Left kidney (tissue), 8 donors: ENCODE measurements at places on chromosomes 5 and 9. TPM values are rescaled to one million over a fixed set of nuclear protein-coding genes. Genes with fewer than 3 reads are reported as not detected.

DRD1 gene
- not detected for polyA plus RNA-seq

HTR4 gene
- not detected for polyA plus RNA-seq

DBH gene
- 0.90 TPM for polyA plus RNA-seq

CCDC112 gene
- 20.5 TPM for polyA plus RNA-seq

- DNase-seq: no peak
These were observed 45.5 kb upstream of the CDC42SE2 start for GRCh38 chr5:131218392-131218791.

- no peak for DNase-seq
These were observed 200.2 kb upstream of the TARS1 start for GRCh38 chr5:33240558-33240957.

DNA sequence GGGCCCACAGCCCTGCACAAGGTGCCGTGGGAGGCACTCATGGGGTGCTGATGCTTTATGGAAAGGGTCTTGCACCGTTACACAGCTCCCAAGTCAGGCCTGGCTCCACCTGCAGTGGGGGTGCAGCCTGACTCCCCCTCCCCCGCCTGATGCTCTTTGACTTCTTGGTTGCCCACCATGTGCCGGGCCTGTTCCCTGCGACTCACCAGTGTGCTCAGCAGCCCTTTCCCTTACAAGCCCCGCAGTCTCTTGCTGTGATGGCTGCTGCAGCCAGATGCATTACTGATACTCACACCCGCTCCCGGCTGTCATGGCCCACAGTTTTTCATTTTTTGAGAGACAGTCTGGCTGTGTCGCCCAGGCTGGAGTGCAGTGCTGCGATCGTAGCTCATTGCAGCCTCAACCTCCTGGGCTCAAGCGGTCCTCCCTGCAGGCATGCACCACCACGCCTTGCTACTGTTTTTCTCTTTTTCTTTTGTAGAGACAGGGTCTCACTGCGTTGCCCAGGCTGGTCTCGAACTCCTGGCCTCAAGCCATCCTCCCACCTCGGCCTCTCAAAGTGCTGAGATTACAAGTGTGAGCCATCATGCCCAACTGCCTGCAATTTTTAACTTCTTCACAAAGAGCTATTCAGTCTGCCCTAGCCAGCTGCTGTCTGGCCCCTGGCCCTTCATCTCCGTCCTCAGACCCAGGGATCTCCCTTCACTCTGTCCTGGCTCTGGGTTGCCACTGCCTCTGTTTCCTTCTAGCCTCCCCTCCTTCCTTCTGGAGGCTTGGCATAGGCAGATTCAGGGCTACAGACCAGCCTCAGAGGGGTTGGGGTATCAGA, 109.5 kb downstream of the RXRA start:
- DNase-seq: no peak

DNA sequence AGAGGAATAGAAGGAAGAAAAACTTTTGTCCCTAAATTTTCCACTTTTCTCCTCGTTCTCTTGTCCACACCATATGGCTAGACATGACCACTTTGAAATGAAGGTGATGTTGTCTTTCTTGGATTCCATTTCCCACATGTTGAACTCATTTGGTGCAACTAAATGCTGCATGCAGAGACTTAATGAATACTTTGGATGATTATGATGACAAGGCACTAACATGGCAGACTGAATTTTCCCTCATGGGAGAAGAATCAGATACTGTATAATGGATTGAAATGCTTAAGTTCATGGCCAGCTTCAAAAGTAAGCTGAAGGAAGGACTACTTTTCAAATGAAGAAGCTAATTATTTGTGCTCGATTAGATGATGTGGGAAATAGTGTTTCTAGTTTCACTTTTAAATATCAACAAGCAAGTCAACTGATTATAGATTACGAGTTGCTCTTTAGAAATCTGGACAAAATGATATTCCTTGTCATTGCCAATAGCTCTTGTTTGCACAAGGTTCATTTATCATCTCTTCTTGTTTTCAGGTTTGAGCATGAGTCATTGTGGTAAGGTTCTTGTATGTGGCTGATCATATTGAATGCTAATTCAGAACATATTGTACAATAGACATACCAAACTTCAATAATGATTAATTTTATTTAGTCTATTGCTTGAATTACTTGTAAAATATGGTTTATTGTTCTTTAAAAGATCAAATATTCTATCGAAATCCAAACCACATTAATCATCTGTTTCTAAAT, 501.3 kb upstream of the FTMT start:
- no peak for DNase-seq

GRCh38 chr9:91408475-91408874, 15.2 kb downstream of the NFIL3 start:
- DNase-seq: no peak
